ENCODE measurements at places on chromosomes 6 and 20. TPM values are rescaled to one million over a fixed set of nuclear protein-coding genes. Genes with fewer than 3 reads are reported as not detected.

KHDC1L gene
- not detected for total RNA-seq

SAPCD1 gene
- 0.57 TPM for total RNA-seq

EPPIN gene
- not detected for total RNA-seq

- DNase-seq, result no peak
These were observed 28.9 kb downstream of the CDH26 start for GRCh38 chr20:59987135-59987534.

DNA sequence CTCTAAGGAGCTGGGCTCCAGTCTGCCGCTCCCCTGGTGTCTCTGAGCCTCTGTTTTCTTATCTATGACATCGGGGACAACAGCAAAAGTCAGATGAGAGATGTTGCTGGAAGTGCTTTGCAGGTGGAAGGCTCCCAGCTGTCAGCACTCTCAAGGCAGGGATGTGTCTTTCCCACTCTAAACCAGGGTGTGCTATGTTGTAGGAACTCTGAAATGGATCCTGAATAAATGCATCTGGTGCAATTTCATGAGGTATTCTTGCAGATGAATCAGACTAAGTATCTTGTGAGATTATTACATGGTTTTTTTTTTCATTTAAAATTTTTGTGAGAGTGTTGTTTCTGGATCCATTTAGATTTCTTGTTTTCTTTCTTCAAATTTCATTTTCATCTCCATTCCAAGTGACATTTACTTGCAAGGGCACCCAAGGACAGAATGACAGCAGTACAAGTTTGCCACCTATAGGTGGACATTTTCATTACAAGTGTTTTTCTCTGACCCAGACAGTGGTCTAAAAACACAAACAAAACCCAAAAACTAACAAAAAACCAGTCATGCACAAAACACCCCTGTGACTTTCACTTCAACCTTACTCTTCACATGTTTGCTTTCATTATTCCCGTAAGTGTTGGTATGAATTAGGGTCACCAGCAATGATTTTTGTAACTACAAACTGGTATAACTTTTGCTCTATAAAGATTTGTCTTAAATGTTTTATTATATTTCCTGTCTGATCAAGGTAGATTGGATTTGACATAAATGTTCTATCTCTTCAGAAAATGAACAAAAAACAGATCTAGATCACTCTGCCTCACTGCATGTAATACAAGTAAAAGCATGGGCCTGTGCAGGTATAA is 14.7 kb upstream of the SIM1 start:
- no peak for DNase-seq

DNA sequence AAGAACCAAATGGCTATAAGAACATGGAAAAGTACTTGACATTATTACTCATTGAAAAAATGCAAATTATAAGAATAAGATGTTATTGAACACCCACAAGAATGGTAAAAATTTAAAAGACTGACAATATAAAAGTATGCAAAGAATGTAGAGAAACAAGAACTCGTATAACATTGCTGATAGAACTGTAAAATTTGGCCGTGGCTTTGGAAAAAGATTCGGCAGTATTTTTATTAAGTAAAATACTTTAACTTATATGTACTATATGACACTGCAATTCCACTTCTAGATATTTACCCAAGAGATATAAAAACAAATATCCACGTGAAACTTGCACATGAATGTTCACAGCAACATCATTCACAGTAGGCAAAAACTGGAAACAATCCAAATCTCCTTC is 239.2 kb downstream of the TPBG start:
- DNase-seq, result no peak

DNA sequence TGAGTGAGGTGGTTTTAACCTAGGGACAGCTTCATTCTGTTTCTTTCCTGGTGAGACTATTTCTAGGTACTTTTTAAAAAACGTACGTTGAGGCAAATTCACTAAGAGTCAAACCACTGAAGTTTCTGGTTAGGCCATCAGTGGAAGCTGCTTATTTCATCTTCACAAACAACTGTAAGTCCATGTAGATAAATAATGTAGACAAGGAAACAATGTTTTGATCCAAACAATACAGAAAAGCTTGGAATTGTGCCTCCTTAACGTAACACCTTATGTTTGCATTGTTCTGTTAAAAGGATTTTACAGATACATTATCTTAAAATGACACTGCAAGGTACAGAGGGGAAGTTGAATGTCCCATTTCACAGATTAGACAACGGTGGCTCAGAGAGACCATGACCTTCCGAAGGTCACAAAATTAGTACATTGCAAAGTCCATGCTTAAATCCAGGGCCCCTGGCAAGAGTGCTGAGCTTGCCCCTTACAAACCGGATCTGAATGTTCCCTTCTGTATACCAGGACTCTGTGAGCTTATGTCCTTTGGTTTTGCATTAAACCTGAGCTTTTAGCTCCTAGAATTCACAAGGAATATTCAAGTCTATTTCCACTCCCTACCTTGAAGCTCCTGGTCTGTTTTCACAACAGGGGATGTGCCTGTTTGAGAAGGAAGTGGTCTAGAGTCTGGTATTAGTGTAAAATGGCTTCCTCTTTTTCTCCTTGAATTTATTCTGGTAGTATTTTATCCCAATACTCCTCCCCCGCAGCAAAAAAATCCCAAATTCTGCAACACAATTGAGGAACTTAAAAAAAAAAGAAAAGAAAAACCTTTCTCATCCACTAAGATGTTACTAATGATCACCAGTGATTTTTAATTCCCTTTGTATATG is 28.9 kb upstream of the ZNF217 start:
- no peak for DNase-seq

DNA sequence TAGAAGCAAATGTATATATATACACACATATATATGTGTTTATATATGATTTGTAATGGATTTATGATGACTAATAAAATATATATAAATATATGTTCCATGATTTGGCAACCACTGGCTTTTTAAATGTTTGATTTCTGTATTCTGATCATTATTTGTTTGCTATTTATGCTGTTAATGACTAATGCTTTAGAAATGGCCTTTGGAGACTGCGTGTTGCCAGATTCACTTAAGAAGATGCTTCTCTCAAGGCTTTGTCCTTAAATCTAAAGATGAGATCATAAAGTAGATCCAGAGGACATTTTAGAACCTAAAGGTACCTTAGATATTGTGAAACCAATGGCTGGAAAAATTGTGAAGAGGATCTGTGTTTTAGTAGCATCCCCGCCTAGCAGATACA is 116.0 kb upstream of the SUPT3H start:
- DNase-seq, result no peak

- no peak for DNase-seq
These were observed 166.0 kb downstream of the PREX1 start for GRCh38 chr20:48661575-48662455.

All from Right ventricle myocardium inferior (tissue), 1 donor.